ENCODE measurements at places on chromosomes 11 and 22.
A peak's percentile ranks its signal among the peaks of the same experiment; 100 is the strongest.

DNA sequence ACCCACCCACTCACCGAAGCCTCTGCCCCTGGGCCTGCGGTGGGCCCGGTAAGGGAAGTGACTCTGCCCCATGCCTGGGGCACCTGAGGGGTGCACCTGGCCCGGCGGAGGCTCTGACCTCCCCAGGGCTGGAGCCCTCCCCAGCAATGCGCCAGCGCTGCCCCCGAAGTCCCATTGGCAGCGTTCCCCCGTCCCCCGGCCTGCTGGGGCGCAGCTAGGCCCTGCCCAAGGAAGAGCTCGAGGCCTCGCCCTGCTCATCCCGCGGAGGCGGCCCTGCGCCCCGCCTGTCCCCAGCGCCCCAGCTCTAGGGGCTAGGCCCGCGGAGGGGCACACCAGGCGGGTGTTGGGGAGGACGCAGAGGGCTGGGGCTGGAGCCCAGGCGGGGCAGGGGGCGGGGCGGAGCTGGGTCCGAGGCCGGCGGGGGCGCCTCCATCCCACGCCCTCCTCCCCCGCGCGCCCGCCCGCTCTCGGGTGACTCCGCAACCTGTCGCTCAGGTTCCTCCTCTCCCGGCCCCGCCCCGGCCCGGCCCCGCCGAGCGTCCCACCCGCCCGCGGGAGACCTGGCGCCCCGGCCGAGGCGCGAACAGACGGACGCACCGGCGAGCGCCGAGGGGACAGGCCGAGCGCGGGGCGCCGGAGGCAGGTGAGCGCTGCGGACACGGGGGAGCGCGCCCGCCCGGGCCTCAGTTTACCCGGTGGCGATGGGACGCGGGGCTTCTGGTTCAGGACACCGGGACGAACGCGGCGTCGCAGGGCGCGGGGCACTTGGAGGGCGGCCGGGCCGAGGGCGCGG lies at the start of gene EPS8L2:
EPS8L2 (plus strand) TSS at position 586 of the 793 bp plus-strand sequence. CDS start 3,177 bp downstream, outside the sequence.
- no peak for DNase-seq

- DNase-seq: peak; percentile 57
Measured at GRCh38 chr11:79026803-79027445, 413.9 kb downstream of the TENM4 start.

DNA sequence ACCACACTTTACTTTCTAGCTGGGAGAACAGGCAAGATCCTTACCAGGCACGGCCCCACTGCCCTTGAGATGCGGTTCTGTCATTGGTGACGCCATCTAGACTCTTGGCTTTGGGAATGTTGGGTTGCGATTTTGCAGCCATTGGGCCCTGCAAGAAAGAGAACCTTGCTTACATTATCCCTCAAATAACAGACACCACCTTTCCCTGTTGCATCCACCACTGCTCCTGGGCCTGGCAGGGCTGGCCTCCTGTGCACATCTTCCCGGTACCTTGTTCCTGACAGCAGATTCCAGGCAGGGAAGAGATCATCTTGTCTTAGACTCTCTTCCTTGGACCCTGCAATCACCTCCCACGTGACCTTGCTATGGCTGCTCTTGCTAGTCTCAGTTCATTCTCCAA lies 3.4 kb downstream of the DHCR7 start:
- DNase-seq: no peak

- no peak for DNase-seq
Measured at GRCh38 chr11:24145411-24145810, 351.4 kb upstream of the LUZP2 start.

- no peak for DNase-seq
Measured at GRCh38 chr22:28435982-28436381, 243.7 kb downstream of the TTC28 start.

DNA sequence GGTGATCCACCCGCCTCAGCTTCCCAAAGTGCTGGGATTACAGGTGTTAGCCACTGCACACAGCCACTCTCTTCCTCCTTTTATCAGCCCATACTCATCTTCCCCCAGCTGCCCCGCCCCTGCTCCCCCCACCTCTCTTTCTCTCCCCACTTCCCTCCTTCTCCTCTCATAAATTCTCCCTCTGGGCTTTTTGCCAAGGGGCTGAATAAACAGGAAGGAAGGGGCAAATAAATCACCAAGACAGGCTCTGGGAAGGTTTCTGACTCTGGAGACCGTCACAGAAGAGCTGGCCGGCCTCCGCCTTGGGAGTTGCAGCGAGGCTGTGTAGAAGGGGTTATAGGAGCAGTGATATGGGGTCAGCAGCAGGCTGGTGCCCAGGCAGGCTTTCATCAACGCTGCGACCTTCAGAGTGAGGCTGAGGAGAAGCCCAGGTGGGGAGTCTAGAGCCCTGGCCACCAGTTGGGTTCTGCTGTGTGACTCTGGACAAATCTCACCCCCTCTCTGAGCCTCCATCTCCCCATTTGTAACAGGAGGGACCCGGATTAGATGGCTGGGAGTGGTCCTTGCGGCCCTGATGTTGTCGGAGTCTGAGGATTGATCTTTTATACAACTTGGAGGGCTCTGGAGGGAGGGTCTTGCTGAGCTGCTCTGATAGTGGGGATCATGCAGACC lies 62.6 kb upstream of the RASD2 start:
- peak; percentile 32 for DNase-seq

GRCh38 chr11:117417856-117418255 lies 90.2 kb downstream of the CEP164 start:
- no peak for DNase-seq

- DNase-seq: no peak
Measured at GRCh38 chr11:79400717-79401330, 40.0 kb downstream of the TENM4 start.

GRCh38 chr22:47376901-47377505 lies 614.6 kb downstream of the TBC1D22A start:
- no peak for DNase-seq

DNA sequence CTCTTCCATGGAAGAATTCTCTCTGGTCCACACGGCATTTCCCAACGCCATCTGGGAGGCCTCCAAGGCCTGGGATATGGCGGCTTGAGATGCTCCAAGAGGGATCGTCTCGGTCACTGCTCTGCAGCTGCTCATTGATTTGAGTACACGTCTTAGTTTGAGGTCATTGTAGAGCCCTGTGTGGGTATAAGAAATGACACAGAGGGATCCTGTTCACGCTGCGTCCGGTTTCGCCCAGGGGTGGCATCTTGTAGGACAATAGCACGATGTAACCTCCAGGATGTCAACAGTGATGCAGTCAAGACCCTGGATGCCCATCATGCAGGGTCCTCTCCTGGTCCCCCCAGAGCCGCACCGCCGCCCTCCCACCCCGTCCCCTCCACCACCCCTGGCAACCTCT lies 564.6 kb downstream of the BRD1 start:
- no peak for DNase-seq

DNA sequence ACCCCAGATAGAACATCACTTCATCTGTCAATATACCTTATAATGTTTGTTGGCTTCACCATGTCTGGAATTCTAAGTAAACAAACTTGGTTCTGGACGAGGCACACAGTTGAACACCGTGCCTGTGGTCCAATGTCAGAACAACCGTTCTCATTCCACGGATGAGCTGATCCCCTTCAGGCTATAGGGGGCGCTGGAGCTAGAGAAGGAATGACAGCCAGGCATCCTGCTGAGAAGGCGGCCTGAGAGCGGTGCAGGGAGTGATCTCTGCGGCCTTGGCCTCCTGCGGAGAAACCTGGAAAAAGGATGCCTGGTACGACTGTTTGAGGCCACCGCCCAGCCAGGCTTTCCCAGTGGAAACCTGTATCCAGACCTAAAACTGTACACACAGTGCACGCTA lies 48.7 kb downstream of the FDX1 start:
- DNase-seq: no peak
